ENCODE measurements at places on chromosomes 1 and 21.

- no peak for DNase-seq
Observed at GRCh38 chr1:18475234-18475905, 5.4 kb upstream of the KLHDC7A start.

DNA sequence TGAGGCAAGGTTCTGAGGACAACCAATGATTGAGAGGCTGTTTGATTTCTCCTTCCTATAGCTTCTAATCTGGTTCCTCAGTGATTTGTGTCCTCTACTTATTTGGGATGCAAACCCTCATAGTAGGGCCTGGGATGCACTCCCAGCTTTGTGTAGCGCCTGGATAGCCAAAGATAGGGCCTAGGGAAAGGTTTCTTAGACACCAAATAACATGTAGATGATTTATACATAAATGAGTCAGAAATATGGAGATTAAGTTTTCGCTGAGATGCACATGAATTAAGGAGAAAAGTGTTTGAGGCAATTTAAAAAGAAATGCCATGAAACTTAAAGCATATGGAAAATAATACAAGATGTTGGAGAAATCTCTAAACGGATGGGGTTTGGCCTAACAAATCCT lies 66.0 kb upstream of the LMO4 start:
- no peak for DNase-seq

- no peak for DNase-seq
Observed at GRCh38 chr1:12196641-12197482, 30.1 kb downstream of the TNFRSF1B start.

- DNase-seq, result no peak
Observed at GRCh38 chr1:72283022-72283306, 625 bp upstream of the NEGR1 start.

- no peak for DNase-seq
Observed at GRCh38 chr1:117696561-117696960, 90.7 kb downstream of the TENT5C start.

GRCh38 chr1:45026446-45026845 lies 14.4 kb downstream of the UROD start:
- no peak for DNase-seq

DNA sequence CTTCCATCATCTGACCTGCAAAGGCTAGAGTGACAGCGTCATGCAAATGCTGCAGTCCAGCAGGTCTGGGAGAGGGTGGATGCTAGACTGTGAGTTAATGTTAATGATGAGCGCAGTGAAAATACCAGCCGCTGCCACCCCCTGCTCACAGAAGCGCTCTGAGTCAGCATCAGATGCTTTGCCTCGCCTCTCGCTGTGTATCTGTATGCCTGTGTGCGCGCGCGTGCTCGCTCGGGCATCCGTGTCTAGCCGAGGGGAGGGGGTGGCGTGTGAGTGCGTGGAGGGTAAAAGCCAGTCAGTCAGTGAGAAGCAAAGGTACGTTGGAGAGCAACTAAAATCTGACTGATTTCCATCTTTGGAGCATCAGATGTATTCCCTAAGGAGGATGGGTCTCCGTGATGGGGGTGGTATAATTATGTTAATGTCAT lies 858.7 kb downstream of the USP25 start:
- peak; percentile 61 for DNase-seq

DNA sequence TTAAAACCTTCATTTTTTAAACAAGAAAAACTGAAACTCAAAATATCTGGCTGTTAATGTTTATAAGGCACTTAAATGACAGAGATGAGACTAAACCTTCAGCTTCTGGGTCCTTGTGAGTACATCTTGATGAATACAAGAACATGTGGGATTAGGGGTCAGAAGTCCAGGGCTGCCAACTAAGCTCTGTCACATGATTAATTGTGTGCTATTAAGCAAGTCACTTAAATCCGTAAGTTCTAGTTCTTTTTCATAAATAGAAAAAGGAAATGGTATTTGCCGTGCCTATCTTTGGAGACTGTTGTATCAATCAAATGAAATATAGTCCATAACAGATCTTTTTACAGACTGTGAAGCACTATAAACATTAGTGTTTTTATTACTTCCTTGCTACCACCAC lies 43.2 kb upstream of the KCTD3 start:
- no peak for DNase-seq

DNA sequence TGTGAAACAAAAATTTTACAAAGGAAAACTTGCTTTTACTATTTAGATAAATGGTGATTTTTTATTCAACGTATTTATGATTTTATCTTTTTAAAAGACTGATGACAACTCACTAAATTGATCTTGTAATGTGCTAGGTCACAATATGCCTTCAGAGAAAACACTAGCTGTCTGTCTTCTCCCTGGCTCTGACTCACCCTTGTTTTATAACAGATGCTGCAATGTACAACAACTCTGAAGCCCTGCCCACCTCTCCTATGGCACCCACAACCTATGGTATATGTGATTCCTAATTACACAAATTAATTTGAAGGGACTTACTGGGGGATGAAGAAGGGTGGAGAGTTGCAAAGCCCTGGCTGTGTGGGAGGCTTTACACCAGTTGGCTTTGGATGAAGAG lies 24.7 kb upstream of the HSD17B7 start:
- no peak for DNase-seq

DNA sequence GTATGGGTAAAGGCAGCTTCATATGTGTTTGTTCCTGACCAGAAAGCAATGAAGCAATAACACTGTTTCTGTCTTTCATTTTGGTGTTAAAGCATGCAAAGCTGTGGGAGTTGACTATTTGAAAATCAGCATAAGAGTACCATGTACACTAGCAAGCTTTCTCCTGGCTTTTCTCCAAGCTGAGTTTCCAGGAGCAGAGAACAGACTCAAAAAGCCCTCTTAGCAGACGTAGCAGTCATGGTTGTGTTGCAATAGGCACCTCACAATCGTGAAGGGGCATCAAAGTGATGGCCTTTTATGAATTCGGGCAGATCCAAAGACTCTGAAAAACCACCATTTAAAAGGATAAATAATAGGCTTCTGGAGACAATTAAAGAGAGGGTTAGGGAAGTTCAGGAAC lies 159.7 kb downstream of the PTGER3 start:
- DNase-seq, result no peak

DNA sequence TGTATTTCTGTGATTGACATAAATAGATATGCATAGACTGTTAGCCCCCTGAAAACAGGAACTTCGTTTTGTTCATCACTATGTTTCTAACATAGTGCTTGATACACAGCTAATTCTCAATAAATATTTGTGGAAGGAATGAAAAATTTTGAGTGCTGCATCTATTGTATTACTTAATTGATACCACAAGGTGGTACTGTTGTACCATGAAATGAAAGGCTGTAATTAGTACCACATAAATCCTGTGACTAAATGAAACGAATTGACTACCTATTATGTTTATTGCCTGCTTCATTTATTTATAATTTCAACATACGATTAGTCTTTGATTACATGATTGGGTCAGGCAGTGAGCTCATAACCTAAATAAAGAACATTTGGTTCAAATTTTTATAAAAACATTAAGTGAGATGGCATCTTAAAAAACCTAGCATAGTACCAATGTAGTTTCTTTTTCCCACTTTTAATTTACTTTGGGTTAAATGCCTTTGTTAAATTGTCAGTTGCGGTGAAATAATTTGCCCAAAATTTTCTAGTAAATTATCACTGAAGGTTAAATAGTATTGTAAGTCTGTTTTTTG lies 15.0 kb upstream of the TGFB2 start:
- peak; percentile 53 for DNase-seq

DNA sequence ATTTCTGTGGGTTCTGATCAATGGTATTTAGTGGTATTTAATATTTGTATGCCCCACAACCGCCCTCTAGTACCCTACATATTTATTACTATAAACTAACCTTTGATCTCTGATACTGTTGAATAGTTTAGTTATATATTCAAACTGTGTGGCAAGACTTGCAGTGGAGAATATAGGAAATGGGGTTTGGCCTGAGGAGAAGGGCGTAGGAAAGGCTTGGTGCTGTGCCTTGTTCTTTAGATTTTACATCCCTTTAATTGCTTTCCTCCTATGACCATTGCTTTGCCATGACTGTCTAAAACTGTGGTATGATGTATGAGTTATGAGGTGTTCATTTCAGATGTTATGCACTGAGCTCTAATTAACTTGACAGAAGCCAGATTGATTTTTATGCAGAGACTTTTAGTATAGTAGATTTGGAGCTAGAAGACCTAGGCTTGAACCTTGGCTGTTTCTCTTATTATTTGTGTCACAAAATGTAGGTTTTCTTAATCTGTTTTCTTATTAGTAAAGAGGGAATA lies 18.6 kb downstream of the DISP1 start:
- DNase-seq, result no peak

DNA sequence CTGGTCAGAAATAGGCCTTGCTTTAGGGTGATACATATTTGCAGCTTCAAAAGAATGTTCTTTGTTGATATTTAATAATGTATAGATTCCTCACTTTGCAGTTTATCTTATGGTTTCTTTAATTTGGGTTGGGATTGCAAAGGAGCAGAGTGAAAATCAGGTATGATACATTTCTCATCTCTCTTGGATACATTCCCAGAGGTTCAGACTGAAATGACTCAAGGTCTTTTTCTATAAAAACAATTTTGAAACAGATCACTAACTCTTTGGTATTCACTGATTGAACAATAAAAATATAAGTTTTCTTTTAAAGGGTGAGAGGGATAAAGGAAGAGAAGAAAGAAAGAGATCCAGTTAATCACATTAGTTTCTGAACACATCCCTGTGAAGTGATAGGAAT lies 606.5 kb upstream of the CAMK1G start:
- no peak for DNase-seq

- DNase-seq, result no peak
Observed at GRCh38 chr1:204923626-204924012, 53.0 kb downstream of the NFASC start.

GRCh38 chr1:76379506-76379905 lies 305.0 kb downstream of the ST6GALNAC3 start:
- no peak for DNase-seq
